ENCODE measurements at places on chromosomes 12 and 14.

GRCh38 chr14:63727231-63727735 lies 582 bp downstream of the SGPP1 start:
- peak; percentile 24 for DNase-seq

DNA sequence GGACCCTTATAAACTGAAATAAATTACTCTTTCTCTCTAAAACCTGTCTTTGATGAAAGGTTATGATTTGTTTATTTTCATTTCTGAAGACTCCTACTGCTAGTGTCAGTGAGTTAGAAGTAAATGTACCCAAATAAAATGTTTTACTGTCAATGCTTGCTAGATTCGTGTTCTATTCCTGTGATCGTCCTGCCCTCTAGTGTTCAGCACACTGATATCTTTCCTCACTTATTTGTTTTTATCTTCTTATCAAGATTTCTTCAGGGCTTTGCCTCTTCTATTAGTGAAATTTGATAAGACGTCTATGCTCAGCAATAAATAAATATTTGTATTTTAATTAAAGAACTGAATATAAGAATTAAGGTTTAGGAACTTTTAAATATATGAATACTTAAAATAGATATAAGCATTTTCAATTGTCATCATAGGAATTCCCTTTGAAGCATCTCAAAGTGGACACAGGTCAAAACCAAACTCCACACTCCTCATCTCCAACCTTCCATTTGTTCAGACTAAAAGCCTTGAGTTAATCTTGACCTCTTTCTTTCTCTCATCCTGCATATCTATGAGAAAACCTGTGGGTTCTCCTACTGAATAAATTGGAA lies 75.8 kb downstream of the C12orf50 start:
- DNase-seq = peak; percentile 40

- DNase-seq = peak; percentile 33
Measured at GRCh38 chr12:20127413-20127812, 240.9 kb upstream of the PDE3A start.

GRCh38 chr12:103973909-103974308 lies 8.2 kb downstream of the TDG start:
- no peak for DNase-seq

- peak; percentile 51 for DNase-seq
Measured at GRCh38 chr12:24902511-24903328, 46.2 kb downstream of the BCAT1 start.

DNA sequence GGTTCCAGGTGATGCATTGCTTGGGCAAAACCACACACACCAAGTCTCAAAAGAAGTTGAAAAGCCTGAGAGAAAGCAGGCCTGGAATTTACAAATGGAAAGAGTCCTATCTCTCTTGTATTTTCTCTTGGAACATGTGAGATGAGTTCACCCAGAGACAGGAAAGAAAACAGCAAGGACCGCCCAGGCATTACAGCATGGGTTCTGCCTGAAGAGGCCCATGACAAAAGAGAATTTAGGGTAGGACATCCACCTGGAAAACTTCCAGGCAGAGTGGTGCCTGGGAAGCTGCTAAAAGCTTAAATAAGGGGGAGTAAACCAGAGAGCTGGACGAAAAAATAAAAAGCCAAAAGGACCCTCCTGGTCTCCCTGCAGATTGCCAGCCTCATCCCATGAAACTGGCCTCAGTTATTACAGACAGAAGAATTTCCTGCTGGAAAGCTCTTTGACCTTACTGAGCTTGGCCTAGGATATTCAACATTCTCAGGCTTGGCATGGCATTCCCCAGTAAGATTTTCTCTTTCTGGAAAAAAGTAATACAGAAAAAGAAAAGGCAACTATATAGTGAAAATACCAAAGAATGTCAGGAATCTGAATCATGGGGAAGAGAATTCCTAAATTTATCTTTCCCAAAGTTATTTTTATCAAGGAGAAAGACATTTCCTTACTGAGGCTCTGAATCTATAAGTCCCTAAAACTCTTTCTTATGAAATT lies 121.3 kb upstream of the NUDT4 start:
- DNase-seq = no peak

- no peak for DNase-seq
Measured at GRCh38 chr12:31326736-31327659, 1.0 kb upstream of the SINHCAF start.

DNA sequence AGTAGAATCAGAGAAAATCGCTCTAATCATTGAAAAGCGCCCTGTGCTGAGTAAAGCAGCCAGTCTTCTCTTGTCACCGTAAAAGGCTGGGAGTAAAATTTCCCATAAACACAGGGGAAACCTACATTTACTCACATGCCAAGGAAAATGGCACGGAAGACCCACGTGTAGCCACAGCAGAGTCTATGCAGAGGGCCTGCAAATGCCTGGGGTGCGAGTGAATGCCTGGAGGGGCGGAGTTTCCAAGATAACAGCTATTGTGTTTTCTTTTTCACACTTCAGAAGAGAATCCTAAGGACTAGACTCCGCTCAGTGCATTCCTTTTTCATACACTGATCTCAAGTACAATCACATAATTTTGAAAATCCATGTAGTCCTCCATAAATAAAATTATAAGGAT lies 159.9 kb upstream of the FOXN3 start:
- no peak for DNase-seq

GRCh38 chr12:1896964-1897363 lies 21.5 kb downstream of the CACNA2D4 start:
- no peak for DNase-seq

GRCh38 chr14:77910506-77910905 lies 110.6 kb downstream of the ADCK1 start:
- no peak for DNase-seq

DNA sequence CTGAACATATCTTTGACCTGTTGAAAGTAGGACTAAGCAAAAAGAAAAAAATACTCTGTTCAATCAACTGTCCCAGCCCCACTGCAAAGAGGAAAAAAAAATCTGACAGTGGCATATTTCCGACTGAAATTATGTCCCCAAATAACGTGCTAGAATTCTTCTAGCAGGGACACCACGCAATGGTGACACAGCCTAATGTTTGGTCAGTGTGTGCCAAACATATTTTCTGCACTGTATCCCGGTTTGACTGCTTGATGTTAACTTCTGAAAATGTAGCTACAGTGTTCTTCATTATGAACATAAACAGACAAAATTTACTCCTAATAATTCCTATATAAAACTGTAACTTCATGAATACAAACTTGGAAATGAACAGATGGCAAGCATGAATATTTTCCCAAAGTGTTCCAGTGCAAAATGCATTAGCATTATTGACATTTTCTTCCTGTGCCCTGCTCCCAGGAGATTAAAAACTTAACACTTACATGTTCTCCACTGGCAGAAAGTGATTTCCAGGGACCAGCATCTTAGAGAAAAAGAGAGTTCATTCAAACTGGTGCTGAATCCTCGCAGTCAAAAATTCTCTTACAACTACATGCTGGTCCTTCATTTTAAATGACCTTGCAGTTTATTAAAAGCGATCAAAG lies 72.4 kb upstream of the SYT1 start:
- DNase-seq = no peak

DNA sequence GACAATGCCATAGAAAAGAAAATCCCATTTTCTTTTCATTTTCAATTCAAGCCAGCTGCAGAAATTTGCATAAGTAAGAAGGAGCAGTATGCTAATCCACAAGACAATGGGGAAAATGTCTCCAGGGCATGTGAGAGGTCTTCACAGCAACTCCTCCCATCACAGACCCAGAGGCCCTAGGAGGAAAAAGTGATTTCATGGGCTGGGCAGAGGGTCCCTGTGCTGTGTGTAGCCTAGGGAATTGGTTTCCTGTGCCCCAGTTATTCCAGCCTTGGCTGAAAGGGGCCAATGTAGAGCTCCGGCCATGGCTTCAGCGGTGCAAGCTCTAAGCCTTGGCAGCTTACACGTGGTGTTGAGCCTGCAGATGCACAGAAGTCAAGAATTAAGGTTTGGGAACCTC lies 211.4 kb downstream of the CCDC59 start:
- DNase-seq = no peak
